ENCODE measurements at places on chromosomes 4 and X. TPM values are rescaled to one million over a fixed set of nuclear protein-coding genes. Genes with fewer than 3 reads are reported as not detected.
A peak's percentile ranks its signal among the peaks of the same experiment; 100 is the strongest.

DNA sequence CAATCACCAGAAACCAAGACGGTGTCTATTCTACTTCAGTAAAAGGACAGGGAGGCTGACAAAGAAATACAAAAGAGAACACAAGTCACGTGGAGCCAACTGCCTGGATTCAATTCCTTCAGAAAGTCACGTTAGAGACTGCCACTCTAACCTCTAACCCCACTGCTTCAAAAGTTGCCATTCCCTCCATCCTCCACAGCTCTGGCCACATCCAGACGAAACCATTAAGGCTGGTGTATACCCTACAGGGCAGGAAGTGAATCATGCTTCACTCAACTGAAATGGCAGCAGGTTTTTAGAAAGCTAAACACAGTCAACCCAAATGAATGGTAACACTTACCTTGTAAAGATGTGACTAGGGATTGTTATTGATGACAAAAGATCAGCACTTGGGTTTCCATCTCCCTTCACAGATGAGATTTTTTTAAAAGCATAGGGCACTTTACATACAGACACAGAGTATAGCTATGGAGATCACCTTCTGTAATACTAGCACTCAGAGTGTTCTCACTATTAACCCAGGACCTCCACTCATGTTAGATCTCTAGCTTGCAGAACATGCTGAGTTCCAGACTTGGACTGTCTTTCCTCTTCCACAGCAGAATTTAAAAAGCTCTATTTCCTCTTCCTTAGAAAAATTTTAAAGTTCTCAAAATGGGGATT is 37.4 kb downstream of the MAML3 start:
- DNase-seq, result no peak

DNA sequence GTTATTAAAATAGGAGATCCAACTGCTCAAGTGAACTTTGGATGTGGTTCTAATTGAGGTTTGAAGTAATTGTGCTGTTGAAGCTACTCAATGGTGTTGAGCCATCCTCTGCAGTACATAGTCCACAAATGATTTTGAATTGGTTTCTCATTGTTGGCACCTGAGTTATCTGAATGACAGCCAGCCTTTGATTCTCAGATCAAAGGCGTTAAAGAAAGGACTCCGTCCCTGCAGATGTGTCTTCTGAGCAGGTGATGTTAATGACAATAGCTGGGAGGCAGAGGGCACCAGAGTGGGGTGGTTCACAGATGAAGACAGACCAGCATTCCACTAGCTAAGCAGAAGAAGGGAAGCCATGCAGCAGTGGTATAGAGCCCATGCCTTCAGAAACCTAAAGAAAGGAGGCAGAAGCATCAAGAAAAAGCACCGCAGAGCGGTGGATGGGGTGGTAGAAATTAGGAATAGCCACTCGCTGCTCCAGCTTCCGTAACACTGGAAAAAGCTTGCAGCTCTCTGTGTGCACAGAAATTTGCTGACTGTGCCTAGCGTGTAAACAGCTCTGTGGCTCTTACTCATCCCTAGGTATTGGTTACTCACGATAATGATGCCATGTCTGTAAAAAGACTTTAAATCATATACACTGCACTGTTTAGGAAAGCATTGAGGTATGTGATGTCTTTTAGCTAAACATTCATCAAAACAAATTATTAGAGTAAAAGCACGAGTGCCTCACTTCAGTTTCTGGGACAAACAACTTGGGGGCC is 79.2 kb upstream of the CLCN4 start:
- no peak for DNase-seq

- DNase-seq, result no peak
These were observed 48.7 kb downstream of the DDX60 start for GRCh38 chr4:168269896-168270295.

DNA sequence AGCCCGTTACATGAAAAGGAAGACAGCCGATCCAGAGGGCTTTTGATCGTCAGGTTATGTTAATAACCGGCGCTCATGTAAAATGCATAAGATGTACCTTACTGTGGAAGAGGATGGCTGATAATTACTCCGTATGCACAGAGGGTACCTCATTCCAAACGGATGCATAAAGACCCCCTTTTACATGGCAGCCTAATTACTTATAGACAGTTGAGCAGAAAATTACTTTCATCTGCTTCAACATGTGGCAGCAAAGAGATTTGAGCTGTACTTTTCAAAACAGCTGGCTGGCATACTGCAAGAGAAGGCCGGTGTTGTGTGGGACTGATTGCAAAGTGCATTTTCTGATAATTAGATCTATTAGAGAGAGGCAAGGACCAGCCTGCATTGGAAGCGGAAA is 103.4 kb downstream of the SHOX start:
- no peak for DNase-seq

- DNase-seq, result no peak
These were observed 21.8 kb downstream of the SHOX start for GRCh38 chrX:652341-652741.

DNA sequence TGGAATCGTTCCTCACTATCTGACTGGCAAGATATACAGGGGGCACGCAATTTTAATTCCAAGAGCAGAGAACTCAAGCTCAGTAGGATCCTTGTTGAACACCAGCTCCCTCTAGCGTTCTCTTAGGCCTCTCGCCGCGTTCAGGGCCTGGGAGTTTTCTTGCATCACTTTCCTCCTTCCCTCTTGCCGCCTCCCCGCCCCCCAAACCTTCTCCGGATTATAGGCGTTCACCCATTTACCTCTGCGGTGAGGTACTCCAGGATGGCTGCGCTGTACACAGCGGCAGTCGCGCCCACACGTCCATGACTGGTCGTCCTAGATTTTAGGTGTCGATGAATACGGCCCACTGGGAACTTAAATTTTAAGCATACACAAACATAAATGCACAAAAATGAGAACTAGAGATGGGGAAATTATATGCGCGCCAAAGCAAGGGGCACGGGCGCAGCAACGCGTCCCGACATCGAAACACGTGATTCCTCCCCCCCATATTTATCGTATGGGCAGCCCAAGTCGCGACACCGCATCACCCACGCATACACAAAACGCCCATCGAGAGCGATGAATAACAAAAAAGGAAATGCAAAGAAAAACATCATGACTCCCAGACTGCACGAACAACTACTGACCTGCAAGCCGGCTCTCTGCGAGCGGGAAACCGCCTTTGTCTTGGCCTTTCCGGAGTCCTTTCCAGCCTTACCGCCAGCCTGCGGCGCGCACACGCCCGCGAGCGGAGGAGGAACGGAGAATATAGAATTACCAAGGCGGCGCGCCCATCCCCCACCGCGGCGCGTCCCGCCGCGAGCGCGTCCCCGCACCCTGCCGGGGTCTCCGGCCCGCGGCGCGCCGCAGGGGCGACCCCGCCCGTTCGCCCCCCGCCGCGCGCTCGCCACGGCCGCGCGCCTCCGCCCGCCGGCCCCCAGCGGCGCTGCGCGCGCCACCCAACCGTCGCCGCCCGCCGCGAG is 759 bp downstream of the H2AZ1 start:
- DNase-seq, result peak; percentile 90

GRCh38 chr4:40292313-40292759 is 42.8 kb upstream of the CHRNA9 start:
- no peak for DNase-seq

DNA sequence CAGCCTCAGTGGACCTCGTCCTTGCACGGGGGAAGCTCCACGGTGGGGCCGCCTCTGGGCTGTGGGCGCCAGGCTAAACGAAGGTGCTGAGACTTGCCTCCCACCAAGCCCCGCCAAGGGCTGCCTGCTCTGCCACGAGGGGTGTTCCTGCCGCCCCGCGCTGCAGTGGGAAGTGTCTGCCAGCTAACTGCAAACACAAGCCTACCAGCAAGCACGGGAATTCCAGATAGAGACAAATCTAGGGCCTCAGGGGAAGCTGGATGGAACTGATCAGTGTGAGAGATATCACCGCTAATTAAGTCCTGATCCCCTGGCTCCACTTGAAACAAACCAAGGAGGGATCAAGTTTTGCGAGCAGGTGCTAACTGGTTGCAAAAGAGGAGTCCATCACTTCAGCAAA is 181.6 kb upstream of the LEF1 start:
- DNase-seq, result no peak

DNA sequence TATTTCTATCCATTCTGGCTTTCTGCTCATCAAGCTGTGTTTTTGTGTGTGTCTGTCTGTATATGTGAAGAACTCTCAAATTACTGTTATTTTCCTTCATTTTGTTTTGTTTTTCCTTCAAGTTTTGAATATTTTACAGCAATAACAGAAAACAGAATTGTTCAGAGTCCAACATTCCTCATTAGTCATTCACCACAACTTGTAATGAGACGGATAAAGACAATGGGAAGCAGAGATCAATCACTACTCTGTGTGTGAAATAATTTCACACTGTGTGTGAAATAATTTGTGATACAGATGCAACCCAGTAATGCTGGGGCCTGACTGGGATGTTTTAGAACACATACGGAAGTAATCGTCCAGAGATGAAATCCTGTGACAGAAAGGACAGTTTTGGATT is 55.2 kb downstream of the HPGD start:
- DNase-seq, result no peak

- no peak for DNase-seq
These were observed 460.1 kb upstream of the SLIT2 start for GRCh38 chr4:19791422-19792123.

DNA sequence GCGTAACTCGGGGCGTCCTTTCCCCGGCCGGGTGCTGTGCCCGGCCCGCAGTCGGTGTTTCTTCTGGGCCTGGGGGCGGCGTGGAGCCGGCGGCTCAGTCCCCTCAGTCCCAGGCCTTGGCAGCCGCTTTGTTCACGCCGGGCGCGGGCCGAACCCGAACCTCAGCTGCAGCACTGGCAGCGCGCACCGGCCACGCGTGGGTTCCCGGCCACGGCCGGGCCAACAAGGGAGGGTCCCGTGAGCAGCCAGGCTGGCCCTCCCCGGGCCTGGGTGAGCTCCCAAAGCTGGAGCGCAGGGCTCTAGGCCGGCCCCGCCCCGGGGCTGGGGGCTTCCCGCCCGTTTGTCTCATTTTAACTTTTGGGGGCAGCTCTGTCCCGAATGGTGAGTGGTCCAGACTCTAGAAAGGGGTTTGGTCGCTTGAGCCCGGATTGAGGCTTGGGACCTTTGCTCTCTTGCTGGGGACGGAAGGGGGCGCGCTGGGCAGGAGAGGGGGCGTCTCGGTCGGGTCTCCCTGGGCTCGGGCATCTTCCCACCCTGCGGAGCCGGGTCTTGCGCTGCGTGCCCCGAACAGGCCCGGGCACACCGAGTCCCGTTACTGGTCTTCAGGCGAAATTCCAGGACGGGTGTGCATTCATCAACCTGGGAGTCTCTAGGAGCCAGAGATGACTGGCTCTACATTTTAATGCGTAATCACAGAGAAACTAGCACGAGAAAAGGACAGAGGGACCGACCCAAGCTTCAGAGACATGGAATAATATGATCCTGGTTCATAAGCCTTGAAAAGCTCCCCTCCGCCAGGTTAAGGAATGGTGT is 177.1 kb downstream of the CBR4 start:
- DNase-seq, result no peak

GRCh38 chr4:110808351-110808878 is 185.5 kb upstream of the PITX2 start:
- no peak for DNase-seq

- DNase-seq, result no peak
These were observed 59.5 kb downstream of the CLDN22 start for GRCh38 chr4:183260491-183261151.

DNA sequence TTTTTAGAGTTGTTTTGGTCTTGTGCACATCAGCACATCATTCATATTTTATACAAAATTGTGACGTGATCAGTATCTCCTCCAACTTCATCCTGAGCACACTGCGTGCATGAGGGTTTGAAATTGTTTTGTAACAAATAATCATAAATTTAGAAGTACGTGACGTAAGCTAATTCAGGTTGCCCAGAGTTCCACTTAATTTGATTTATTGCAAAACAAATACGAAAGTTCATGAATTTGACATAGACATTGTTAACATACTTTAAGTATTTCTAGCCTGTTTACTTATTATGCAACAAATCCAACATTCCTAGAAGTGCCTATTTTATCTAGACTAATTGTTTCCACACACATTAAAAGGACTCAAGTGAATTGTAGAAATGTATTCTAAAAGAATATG is 48.3 kb downstream of the MAP7D3 start:
- no peak for DNase-seq

GRCh38 chr4:304969-305680 is at the start of gene ZNF732:
ZNF732 (minus strand) TSS chr4:305474; CDS start chr4:305310, 164 bp downstream.
- DNase-seq, result peak; percentile 18

- no peak for DNase-seq
These were observed 23.0 kb downstream of the GAB1 start for GRCh38 chr4:143359644-143360193.

- no peak for DNase-seq
These were observed 272.5 kb downstream of the SHOX start for GRCh38 chrX:903116-903515.

DNA sequence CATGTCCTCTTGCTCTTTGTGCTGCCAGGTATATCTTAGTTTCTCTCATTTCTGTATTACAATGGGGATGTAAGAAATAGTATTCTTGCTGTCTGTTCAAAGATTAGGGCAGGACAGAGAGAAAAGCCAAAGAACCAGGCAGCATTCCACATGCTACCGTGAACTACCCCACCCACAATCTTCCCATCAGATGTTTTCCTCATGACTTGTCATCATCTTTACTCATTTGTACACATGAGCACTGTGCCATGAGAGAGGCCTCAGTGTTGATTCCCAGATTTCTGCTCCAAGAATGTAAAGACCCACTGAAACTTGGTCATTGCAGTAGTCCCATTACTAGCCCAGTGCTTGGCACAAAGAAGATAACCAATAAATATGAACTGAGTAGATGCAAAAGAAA is 354.6 kb upstream of the RASGEF1B start:
- no peak for DNase-seq

DNA sequence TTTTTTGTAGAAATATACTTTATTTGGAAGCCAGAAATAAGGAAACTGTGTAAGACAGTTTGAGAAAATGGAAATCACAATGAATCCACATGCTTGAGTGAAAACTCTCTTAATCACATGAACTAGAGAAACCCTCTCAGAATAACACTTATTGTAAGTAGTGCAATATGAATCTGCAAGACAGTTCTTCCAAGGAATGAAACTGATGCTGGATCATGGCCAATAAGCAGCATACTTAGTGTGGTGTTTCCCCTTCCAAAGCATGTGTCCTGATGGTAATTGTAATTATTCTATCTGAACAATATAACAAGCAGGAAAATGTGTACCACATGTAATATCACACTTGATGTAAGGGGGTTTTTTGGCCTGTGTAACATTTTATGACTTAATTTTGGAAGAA is 1870.5 kb upstream of the TENM3 start:
- no peak for DNase-seq

DNA sequence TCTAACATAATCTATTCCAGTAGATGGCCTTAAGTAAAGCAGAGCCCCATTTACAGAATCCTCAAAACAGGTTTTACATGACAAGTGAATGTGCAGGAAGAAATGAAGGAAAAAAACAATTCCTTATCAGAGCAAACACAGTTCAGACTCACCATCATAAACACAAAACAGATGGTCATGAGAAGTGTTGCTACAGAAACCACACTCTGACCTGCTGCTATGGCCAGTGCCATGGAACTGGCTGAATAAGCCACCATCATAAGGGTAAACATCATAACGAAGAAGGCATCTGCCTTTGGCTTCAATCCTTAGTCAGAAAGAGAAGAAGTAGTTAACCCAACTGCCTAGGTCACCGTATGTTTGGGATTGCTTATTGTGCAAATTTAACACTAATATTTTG is 61.1 kb downstream of the ABCG2 start:
- DNase-seq, result no peak

Gene SMARCA1
- polyA plus RNA-seq, result 30.0 TPM

Gene KLHL34
- 0.09 TPM for polyA plus RNA-seq

Gene CT45A10
- polyA plus RNA-seq, result not detected

Gene UGT2B15
- polyA plus RNA-seq, result 0.08 TPM

Gene DOK7
- 0.96 TPM for polyA plus RNA-seq

Gene ZNF630
- polyA plus RNA-seq, result 3.2 TPM

Gene EXOC1L
- polyA plus RNA-seq, result 0.14 TPM

Gene PLAC8
- polyA plus RNA-seq, result 3.5 TPM

Gene KDM5C
- polyA plus RNA-seq, result 33.1 TPM

Gene FAAH2
- 1.4 TPM for polyA plus RNA-seq

Gene L1CAM
- polyA plus RNA-seq, result 12.7 TPM
